ENCODE measurements at places on chromosomes 11 and 22. TPM values are rescaled to one million over a fixed set of nuclear protein-coding genes. Genes with fewer than 3 reads are reported as not detected.

Gene PDGFD
- total RNA-seq = 3.0 TPM

Gene ARHGAP8
- total RNA-seq = 0.18 TPM

Gene DAGLA
- 0.90 TPM for total RNA-seq

Gene HTR3A
- not detected for total RNA-seq

Gene SCGB1A1
- not detected for total RNA-seq

Gene CFAP300
- 0.90 TPM for total RNA-seq
